Stimulated activated CD8-positive, alpha-beta memory T cell treated with anti-CD3 and anti-CD28 coated beads, Interleukin-4, amount 100 ng/mL, for 4 hours (primary cell): ENCODE measurements at places on chromosomes 5 and 9.

GRCh38 chr5:78280261-78280660 lies 14.2 kb downstream of the AP3B1 start:
- no peak for DNase-seq

DNA sequence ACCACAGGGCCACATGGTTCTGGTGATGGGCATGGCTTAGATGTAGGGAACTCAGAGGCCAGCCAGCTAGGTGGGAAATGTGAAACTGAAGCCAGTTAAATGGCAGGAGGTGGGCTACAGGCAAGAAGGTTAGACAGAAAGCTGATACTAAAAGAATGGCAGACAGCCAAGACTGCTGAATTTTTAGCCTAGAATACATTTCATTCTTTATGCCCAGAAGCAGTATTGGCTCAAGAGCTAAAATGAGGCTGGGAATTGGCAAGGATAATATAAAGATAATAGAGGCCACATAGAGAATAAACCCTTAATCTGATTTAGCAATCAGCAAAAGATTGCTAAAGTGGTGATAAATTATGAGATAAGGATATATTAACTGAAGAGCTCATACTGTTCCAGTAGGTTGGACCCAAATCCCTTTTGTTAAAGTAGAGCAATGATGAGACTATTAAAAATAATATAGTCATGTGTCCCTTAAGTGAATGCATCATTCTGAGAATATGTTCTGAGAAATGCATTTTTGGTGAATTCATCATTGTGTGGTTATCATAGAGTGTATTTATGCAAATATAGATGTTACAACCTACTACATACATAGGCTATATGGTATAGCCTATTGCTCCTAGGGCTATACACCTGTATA lies 234.3 kb downstream of the CHSY3 start:
- no peak for DNase-seq

- no peak for DNase-seq
Observed at GRCh38 chr5:38330207-38330606, 71.8 kb downstream of the EGFLAM start.

DNA sequence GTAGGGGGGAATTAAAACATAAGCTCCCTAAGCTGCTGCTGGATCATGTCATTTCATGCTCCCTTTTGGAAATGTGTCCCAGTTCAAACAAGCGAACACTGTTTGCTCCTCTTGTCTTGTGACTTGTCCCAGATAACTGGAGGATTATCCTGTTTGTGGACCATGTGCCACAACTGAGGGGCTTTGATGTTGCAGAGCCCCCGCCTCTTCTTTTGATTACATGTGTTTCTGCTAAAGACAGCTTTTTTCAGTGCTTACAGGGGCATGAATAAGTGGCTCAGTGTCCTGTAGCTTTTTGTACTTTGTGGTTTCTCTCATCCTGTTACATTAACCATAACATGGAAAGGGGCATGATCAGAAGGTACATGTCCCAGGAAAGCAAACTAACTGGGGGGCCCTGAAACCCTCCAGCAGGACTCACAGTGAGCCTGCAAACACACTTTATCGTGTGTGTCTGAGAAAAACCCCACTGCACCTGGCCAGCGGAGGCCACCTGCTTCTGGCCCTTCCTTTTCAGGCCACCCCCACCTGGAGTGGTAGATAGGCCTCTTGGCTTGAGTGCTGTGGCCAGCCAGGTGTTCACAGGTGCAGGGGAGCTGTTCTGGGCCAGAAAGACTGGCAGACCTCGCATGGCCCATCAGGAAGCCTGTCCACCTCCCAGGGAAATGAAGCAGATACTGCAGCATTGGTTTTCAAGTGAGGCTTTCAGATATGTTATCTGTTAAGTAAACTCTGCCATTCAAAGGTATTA lies 285.6 kb downstream of the FANCC start:
- DNase-seq: no peak

GRCh38 chr5:150612405-150612804 lies 28.1 kb upstream of the SYNPO start:
- DNase-seq: no peak

DNA sequence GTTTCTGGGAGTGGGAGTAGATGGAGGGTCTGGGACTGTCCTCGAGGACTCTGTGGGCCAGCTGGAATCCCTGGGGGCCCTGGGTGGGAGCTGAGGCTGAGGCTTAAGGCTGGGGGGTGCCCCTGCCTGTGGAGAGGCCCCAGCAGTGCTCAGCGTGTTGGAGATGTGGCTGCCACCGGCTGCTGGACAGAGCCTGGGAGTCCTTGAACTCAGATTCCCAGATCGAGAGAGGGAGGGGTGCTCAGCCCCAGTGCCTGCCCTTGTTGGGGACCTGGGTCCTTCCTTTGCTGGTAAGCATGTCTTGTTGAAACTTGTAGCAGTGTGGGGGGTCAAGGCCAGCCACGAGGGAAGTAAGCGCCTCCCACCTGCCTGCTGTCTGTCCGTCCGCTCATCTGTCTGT lies 10.7 kb downstream of the RXRA start:
- no peak for DNase-seq

- DNase-seq: no peak
Observed at GRCh38 chr9:13911473-13911872, 402.5 kb downstream of the NFIB start.

DNA sequence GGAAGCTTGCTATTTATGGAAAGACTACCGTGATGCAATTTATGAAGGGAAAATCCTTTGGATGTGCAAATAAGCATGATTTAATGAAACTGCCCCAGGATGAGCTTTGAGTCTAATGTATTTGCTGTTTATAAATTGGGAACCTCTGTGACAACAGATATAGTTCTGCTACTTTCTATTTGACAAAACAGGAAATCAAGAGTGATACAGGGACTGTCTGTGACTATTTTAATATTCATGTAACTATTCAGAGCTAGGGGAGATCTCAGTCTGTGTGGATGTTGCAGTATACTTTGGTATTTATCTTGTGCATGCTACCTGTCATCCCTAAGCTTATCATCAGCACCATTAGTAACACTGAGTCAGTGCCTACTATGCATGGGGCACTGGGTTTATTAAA lies 132.1 kb downstream of the PDZD2 start:
- no peak for DNase-seq
